Panc1 (cell line): ENCODE measurements at places on chromosomes 5 and 9.

DNA sequence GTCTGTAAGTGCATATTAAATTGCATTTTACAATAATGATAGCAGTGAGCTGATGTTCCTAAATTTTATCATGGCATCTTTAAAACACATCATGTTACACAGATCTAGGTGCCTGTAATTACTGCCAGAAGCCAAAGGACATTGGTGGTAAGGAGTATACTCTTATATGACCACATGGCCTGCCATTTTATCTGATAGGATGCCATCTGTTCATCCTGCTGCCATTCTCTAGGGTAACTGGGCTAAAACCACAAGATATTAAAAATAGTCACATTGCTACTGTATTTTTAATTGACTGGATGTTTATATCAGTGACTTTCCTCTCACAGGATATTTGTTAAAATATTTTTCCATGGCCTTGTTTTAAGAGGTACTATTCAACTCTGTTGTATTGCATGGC is 53.1 kb downstream of the HCN1 start:
- DNase-seq, result no peak

DNA sequence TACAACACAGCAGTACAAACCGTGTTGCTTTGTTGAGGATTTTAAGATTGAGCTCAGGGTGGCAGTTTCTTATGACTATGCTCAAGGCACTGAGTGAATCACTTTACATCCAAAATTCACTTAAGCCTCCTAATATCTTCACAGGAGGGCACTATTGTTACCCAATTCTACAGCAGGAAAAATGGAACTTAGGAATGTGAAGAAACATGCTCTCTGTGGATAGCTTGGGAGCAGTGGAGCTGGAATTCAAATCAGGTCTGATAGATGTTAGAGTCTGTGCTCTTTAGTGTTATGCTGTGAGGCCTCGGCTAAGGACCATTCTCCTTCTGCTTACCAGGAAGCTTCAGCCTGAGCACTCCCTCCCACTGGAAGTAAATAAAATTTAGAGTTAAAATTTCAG is 18.7 kb upstream of the HMHB1 start:
- no peak for DNase-seq

DNA sequence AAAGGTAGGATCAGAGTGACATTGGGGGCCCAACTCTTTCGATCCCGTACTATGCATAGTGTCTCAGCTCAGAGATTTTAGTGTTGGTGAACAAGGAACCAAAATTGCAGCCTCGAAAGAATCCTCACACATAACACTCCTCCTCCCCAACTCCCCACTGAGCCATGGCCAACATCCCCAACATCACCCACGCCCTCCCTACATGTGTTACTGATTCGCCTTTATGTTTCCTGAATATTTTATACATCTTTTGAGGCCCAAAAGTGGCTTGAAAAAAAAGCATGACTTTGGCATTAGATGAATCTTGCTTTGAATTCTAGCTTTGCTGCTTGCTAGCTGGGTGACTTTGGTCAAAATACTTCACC is 45.2 kb downstream of the PLAC8L1 start:
- DNase-seq, result no peak

GRCh38 chr5:106093134-106093533 is 1577.6 kb downstream of the EFNA5 start:
- no peak for DNase-seq

DNA sequence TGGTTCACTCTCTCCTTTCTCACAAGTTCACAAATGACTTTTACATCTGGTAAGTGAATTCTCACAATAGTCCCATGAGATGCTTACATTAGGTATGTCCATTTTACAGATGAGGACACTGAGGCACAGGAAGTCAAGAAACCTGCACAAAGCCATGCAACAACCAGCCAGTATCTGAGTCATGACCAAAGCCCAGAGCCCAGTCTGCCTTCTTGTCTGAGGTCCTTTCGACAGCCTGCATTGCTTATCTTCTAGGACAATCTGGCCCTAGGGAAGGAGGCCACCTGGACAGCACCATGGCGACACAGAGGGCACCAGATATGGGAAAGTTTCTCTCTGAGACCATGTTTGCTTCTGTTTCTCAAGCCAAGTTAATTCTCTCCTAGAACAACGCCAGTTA is 197.1 kb downstream of the NSG2 start:
- DNase-seq, result no peak

DNA sequence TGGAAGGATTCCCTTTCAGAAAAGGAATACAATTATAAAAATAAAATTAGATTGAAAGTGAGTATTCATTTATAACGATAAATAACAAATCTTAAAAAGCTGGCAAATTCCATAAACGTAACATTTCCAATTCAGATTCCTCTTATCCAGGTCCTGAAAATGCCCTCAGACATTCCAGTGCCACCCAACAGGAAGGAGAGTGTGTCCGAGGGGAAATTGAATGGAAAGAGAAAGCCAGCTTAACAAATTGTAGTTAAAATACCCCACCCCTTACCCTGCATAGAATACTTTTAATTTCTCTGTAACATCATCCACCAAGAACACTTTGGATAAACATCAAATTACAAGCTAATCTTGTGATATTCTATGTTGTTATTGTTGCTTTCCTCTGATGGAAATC is 72.0 kb downstream of the ARHGEF28 start:
- DNase-seq, result no peak

DNA sequence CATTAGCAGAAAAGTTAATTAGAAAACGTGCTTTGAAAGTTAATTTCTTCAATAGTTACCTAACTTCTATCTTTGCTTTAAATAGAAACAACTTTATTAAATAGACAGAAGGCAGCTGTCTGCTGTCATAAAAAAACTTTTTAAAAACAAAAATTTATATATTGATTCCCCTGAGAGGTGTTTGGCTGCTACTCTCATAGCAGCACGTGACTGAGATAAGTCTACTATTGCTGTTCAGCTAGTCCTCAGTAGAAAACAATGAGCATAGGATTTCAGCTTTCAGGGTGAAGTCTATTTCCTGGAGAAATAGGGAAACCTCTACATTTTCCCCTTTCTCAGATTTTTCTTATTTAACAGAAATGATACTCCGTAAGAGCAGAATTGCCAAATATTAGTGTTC is 135.0 kb upstream of the FBN2 start:
- DNase-seq, result no peak

- DNase-seq, result no peak
Observed at GRCh38 chr9:8750639-8751051, 951.1 kb upstream of the DMAC1 start.
